ENCODE measurements at places on chromosomes 3 and 15.

- DNase-seq = no peak
Observed at GRCh38 chr3:21534462-21534861, 216.5 kb downstream of the ZNF385D start.

DNA sequence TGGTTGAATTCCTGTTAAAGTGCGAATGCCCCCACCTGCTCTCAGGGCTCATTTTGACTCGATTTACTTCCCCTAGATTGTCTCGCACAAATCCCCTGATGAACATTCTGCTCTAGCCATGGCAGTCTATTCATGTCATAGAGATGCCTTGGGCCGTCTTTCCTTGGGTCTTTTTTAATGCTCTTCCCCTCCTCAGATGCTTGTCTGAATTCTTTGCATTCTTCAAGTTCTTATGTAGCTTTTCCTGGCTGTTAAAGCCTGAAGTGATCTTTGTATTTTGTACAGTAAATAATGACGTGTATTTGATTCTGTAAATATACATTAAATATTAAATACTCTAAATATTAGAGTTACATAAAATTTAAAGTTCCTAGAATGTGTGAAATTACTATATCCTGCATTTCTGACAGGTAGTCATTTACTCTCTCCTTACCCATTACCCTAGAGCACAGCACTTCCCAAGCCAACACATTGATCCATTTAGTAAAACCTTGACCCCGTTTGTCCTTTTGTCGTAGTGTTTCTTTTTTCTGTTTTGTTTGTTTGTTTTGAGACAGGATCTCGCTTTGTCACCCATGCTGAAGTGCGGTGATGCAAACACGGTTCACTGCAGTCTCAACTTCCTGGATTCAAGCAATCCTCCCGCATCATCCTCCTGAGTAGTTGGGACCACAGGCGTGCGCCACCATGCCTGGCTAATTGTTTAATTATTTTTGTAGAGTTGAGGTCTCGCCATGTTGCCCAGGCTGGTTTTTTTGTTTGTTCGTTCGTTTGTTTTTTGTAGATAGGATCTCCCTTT lies 47.9 kb downstream of the YEATS2 start:
- no peak for DNase-seq

DNA sequence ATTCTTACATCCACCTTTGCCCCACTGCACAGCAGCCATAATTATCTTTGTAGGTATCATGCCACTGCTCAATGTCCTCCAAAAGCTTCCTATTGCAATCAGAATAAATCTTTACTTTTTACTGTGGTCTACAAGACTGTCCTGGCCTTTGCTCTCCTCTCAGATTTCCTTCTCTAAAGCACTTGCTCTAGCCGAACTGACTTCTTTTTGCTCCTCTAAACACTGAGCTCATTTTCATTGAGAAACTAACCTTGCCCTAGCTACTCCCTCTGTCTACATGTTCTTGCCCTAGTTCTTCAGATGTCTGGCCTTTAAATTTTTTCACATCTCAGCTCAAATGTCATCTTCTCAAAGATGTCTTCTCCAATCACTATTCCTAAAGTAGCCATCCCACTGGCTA lies 342.8 kb downstream of the TBC1D5 start:
- no peak for DNase-seq

- DNase-seq = no peak
Observed at GRCh38 chr15:40097968-40098476, 10.7 kb downstream of the BMF start.

GRCh38 chr3:141380987-141381386 lies 12.7 kb downstream of the ZBTB38 start:
- no peak for DNase-seq

DNA sequence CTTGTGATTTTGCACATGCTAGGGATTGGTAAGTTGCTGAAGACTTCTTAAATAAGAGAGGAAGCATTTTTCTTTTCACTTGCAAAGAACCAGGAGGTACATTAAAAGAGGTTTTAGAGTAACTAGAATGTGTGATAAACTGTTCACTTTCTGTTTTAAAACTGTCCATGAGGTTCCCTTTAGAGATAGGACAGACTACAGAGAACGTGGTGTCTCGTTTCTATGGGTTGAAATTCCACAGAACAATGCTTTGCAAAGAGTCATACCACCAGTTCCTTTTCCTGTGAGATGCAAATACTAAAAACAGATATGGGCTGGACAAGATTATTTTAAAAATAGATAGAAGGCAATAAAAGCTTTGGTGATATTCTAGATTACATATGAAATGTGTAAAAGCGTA lies 372.8 kb downstream of the TIGIT start:
- no peak for DNase-seq

DNA sequence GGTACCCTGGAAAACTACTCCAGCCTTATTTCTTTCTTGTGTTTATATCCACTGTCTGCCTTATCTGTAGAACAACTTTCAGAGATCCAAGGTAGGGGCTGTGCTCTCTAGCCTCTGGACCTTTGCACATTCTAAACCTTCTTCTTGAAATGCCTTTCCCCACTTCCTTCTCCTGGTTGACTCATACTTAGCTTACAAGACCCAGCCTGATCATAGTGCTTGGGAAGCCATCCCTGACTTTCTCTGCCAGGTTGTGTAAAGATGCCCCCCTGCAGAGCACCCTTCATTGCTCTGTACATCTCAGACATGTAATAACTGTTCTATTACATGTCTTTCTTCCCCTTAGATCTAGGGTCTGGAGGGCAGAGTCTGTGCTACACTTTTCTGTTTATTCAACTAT lies 50.1 kb downstream of the PPM1L start:
- no peak for DNase-seq

- DNase-seq = no peak
Observed at GRCh38 chr3:127204841-127205582, 12.1 kb downstream of the PRR23E start.

- DNase-seq = no peak
Observed at GRCh38 chr3:120062474-120062873, 31.8 kb downstream of the GSK3B start.

DNA sequence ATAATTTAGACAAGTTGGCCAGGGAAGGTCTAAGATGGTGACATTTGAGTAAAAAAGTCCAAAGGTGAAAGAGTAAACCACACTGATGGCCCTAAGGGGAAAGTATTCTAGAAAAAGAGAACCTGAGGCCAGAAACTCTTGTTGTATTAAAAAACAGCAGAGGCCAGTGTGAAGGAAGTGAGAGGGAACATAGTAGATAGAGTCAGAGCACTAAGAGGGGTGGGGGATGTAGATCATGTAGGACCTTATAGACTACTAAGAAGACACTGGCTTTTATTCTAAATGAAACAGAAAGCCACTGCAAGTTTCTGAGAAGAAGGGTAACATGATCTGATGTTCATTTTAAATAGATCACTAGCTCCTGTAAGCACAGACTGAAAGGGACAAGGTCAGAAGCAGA lies 14.5 kb downstream of the POLQ start:
- DNase-seq = no peak

GRCh38 chr3:72088486-72089025 lies 303.6 kb upstream of the PROK2 start:
- no peak for DNase-seq

GRCh38 chr3:144499001-144499930 lies 527.6 kb downstream of the DIPK2A start:
- no peak for DNase-seq

GRCh38 chr3:131174752-131175151 lies 148.1 kb downstream of the NEK11 start:
- DNase-seq = no peak

- DNase-seq = no peak
Observed at GRCh38 chr3:129439226-129439816, 427 bp downstream of the MBD4 start.

DNA sequence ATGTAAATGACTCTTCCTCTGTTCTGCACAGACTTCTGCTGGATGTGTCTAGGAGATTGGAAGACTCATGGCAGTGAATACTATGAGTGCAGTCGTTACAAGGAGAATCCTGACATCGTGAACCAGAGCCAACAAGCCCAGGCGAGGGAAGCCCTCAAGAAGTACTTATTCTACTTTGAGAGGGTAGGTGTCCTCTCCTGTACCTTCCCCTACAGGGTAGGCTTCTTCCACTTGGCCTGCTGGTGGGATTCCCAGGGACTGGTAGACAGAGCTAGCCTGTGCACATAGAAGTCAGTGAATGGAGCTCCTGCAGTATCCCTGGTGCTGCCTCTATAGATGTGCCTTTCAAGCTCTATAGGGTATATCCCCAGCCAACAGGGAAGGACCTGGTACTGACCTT lies 10.6 kb upstream of the P4HTM start:
- no peak for DNase-seq

DNA sequence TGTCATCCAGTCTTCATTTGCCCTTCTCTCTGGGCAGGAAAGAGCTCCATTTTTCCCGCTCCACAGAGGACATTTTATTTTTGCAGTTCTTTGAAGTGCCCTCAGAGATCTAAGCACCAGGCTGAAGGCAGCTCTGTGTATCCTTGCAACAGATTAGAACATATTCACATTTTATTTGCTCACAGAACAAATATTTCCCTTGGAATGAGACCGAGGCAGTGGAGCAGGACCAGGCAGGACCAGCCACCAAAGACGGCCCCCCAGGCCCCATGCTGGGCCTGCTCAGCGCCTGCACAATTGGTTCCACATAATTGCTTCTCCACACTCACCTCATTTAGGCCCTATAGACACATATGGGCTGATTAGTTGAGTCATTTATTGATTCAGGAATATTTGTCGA lies 15.7 kb upstream of the ETV5 start:
- DNase-seq = no peak

DNA sequence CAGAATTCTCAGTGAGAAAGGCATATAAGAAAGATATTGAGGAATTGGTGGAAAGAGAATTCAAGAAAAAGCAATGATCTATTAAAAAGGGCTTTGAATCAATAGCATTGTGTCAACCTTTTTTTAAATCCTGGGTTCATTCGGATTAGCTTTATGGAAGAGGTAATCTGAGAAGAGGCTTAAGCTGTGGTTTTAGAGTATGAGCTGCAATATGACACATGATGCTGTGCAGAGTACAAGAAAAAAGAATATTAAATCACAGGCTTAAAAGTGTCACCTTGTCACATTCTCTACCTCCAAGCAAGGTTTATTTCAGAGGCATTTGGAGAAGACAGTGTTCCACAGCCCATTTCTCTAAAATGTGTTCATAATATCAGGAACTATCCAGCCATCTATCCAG lies 128.9 kb downstream of the RTP4 start:
- DNase-seq = no peak

- DNase-seq = no peak
Observed at GRCh38 chr15:52013151-52013791, 5.7 kb upstream of the MAPK6 start.

DNA sequence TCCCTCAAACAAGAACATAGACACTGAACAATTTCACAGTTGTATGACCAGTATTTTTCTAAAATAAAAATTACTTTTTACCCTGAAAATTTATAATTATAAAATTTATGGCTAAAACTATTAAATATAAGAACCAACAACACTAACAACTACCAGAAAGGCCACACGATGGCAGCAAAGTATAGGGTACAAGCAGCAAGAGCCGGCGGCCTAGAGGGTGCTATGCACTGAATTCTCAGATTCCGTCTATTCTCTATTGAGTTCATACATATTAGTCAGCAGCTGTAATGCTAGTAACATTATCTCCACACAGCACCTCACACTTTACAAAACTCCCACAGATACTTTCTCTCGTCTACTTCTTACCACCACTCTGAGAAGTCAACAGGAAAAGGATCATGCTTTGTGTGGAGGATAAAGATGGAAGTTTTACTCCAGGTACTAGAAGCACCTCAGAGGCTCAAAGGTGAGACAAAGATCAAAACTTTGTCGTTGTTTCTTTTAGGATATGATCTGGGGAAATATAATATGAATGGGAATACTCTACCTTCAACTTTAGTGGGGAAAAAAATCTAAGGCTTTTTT lies 160.5 kb downstream of the FGF12 start:
- peak; percentile 13 for DNase-seq

DNA sequence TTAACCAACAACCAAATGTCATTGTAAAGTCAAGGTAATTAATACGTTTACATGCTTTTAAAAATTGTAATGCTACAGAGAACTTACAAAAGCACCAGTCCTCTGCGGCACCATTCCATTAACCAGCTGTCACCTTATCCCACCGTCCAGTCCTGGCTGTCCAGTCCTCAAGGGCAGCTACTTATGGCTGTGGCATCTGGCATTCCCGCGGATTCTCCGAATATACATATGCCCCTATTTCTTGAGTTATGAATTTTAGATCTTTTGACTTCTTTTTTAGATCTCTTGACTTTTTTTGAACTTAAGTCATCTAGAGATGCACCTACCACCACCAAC lies 382 bp upstream of the POMGNT2 start:
- no peak for DNase-seq

GRCh38 chr3:9769426-9770275 lies at the start of gene CAMK1:
CAMK1 (minus strand) TSS chr3:9769947; CDS start chr3:9767749, 2,198 bp downstream.
- DNase-seq = no peak

DNA sequence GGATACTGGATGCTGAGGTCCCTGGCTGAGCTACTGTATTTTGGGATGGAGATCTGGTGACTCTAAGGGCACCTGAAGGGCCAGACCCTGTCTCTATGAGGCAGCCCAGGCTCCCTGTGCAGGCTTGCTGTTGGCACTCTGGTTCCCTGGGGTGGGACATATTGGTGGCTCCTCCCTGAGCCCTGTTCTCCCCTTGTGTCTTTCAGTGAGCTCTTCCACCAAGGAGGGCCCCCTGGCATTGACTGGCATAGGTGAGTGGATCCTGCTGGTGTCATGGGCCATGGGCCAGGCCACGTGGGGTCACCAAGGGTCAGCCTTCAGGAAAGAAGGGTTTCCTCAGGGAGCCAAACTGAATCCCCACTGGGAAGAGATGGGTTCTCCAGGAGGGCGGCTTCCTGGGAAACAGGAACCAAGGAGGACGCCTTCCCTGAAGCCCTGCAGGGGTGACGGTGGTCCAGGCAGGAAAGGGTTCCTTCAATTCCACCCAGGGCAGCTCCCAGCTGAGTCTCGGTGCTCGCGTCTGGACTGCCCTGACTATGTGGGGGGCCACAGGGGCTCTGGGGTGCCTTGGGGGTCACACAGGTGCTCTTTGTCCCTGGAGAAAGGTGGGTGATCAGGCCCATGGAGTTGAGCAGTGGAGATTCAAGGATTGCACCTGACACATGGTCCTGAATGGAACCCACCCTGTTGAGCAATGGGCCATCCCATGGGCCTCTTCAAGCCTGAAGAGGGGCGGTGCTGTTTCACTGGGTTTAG lies 220.4 kb downstream of the SNRPN start:
- no peak for DNase-seq

- DNase-seq = no peak
Observed at GRCh38 chr3:112984485-112984884, 6.3 kb upstream of the GTPBP8 start.

GRCh38 chr3:63864008-63864964 lies 619 bp downstream of the ATXN7 start:
- no peak for DNase-seq

DNA sequence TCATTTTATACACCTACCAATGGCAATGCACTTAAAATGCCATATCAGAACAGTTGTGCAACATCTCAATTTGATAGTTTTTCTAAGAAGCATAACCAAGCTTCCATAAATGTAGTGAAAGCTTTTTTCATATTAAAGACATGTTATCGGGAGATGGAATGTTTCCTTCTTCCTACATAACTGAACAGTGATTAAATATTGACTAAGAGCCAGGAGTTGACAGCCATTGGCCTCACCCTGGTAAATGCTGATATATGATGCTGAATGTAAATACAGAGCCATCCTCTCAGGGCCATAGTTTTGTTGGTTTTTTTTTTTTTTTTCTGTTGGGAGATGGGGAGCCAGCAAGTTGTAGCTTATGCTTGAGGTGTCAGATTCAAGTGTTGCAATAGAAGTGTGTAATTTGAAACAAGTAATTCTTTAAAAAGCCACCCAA lies 203.3 kb upstream of the IL12A start:
- DNase-seq = no peak
